ENCODE measurements at places on chromosomes 5 and 9.

GRCh38 chr5:14148483-14148882 lies 5.3 kb downstream of the TRIO start:
- DNase-seq, result no peak

GRCh38 chr5:14185326-14186058 lies 42.4 kb downstream of the TRIO start:
- DNase-seq, result no peak

DNA sequence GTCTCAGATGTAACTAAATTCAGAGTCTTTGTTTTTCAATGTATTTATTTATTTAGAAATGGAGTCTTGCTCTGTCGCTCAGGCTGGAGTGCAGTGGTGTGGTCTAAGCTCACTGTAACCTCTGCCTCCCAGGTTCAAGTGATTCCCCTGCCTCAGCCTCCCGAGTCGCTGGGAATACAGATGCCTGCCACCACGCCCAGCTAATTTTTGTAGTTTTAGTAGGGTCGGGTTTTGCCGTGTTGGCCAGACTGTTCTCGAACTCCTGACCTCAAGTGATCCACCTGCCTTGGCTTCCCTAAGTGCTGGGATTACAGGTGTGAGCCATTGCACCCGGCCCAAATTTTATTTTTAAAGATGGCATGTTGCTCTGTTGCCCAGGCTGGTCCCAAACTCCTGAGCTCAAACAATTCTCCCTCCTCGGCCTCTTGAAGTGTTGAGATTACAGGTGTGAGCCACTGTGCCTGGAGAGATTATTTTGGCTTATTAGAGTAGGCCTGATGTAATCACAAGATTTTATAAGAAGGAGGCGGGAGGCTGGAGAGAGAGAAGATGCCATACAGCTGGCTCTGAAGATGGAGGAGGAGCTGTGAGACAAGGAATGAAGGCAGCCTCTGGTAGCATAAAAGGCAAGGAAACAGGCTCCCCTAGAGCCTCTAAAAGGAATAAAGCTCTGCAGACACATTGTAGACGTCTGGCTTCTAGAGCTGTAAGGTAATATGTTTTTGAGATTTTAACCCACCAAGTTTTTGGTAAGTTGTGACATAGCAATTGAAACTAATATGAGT lies 12.9 kb upstream of the KLF9 start:
- no peak for DNase-seq

GRCh38 chr5:178413988-178414387 lies 176.2 kb downstream of the COL23A1 start:
- no peak for DNase-seq

GRCh38 chr9:107142430-107142829 lies 140.6 kb upstream of the RAD23B start:
- no peak for DNase-seq

Data from mesothelial cell of epicardium (in vitro differentiated cells).